Endothelial cell of umbilical vein (primary cell): ENCODE measurements at places on chromosomes 3 and 15. TPM values are rescaled to one million over a fixed set of nuclear protein-coding genes. Genes with fewer than 3 reads are reported as not detected.

The CGNL1 gene
- 25.7 and 27.1 TPM in 2 replicates for total RNA-seq

- no peak for DNase-seq
Observed at GRCh38 chr15:42737529-42738328, 801 bp upstream of the CDAN1 start.

The ISL2 gene
- not detected in 2 replicates for total RNA-seq

- peak; percentile 73 for DNase-seq
Observed at GRCh38 chr3:46930166-46930944, 46.2 kb downstream of the CCDC12 start.

DNA sequence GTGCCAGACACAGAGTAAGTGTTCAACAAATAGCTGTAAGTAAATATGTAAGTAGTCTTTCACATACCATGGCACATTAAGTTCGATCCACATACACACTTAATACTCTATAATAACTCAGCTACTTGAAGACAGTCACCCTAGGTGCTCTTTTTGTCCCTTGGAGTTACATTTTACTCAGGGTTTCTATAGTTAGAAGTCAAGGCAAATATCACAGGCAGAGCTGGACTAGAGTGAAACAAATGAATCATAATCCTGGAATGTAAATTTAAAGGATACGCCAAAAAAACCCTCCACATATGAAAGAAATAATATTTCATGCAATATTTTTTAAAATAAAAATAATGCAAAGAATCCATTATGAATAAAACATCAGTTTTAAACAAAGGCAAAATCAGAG lies 461.8 kb downstream of the MAGI1 start:
- no peak for DNase-seq

GRCh38 chr15:33915571-33916407 lies 52.5 kb upstream of the CHRM5 start:
- DNase-seq = no peak

The RPUSD2 gene
- total RNA-seq = 10.6 and 11.4 TPM in 2 replicates

The POPDC2 gene
- 0.66 TPM in 1 of 2 replicates, not detected in the other for total RNA-seq

DNA sequence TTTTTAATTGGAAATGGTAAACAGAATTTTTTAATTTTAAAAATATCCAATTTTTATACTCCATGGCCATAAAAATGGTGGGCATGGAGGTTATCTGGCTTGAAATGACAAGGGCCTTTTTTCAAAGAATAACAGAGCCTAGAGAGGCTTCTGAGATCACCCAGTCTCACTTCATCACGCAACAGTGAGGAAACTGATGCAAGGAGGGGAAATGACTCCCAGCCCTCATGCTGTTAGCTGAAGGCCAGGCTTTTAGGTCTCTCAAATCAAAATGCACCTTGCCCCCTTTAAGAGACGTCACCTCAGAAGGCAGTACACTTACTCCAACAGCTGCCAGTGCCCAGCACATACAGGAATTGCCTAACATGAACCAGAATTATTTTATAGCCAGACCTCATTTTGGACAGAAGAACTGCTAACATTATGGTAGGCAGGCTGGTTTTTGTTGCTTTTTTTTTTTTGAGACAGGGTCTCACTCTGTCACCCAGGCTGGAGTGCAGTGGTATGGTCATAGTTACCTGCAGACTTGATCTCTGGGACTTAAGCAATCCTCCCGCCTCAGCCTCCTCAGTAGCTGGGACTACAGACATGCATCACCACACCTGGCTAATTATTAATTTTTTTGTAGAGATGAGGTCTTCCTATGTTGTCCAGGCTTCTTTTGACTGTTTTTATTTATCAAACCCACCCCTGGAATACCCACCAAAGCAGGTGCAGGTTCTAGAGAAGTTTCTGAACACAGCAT lies 9.1 kb downstream of the RAB43 start:
- no peak for DNase-seq

GRCh38 chr15:73935547-73935946 lies 9.3 kb downstream of the LOXL1 start:
- no peak for DNase-seq

The IP6K1 gene
- total RNA-seq = 54.6 and 60.8 TPM in 2 replicates

DNA sequence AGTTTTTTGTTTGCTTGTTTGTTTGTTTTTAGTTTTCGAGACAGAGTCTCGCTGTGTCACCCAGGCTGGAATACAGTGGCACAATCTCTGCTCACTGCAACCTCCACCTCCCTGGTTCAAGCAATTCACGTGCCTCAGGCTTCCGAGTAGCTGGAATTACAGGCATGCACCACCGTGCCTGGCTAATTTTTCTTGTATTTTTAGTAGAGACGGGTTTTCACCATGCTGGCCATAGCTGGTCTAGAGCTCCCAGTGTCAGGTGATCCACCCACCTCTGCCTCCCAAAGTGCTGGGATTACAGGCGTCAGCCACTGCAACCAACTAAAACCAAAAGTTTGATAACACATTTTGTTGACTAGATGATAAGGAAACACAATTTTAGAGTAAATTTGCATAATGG lies 372.7 kb downstream of the FGF12 start:
- no peak for DNase-seq

DNA sequence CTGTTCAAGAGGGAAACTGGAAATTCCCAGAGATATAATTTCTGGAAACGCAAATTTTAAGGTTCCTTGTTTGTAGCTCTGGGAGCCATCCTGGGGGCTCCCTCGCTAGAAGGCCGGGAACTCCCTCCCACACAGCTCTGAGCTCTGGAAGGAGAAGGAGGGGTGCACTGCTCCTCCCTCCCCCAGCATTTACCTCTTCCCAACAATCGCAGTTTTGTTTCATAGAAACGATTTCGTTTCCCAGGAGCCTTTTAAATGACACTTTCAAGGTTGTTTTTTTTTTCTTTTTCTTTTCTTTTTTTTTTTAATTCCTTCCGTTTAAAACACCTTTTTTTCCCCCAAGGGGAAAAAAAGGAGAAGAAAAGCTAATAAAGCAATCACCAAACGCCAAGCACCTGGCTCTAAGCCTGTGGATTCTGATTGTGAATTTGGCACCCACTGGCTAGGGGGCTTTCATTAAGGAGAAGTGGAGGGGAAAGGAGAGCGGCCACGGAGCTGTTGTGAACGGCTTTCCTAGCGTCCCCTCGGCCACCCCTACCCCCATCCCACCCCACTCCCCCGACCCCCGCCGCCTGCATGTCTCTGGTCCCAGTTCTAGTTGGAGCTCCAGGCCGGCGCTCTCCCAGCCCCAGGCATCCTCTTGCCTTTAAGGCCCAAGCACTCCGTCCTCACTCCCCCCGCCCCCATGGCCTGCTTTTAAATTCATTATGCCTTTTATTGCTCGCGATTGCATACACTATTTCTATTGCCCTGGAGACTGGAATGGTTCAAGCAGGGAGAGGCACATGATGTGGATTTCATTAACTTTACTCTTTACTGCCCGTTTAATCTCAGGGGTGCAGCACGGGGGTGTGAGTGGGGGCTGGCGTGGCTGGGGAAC lies 13.6 kb upstream of the CCDC33 start:
- no peak for DNase-seq

DNA sequence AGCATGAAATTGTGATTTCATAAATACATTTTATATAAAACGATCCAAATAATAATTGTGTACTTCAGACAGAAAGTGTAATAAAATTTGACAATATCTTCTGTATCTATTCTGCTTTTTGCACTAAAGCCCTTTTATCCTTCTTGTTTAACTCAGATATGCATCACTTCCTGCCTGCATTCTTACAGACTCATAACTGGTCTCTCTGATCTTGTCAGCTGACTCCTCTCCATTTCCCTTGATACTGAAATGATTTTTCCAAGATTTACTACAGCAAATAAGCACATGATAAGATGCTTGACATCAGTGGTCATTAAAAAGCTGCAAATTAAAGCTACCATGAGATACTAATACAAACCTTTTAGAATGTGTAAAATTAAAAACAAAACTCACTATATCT lies 25.3 kb upstream of the SI start:
- no peak for DNase-seq

The SLC28A1 gene
- total RNA-seq = not detected in 2 replicates

DNA sequence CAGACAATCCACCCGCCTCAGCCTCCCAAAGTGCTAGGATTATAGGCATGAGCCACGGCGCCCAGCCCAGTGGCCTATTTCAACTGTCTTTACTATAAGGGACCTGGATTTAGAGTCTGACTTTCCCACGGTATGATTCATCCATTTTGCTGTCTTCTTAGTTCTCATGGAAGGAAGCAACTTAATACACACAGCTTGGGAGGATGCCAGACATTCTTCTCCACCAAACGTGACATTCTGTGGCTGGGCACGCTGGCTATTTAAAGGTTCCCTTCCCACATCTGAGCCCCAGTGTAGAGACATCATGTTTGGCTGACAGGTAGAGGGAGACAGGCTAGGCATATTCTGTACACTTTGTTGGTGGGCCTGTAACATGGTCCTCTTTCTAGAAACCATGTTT lies 26.2 kb downstream of the FAM43A start:
- peak; percentile 97 for DNase-seq

GRCh38 chr3:12891985-12892839 lies 50.8 kb upstream of the RPL32 start:
- DNase-seq = peak; percentile 57

The A4GNT gene
- not detected in 2 replicates for total RNA-seq

DNA sequence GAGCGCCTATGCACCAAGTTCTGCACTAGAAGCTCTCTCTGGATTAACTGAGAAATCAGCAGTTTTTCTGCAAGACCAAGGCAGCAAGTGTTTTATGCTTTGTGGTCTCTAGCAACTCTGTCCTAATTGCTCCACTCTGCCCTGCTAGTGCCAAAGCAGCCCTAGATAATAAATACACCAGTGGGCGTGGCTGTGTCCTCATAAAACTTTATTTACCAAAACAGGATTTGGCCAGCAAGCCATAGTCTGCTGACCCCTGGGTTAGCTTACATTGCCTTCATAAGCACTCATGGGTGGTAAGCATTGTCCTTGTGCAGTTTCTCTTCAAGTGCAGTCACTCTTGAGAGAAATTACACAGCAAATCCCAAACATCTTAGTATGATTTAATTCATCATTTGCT lies 30.7 kb upstream of the SLC24A5 start:
- no peak for DNase-seq

- no peak for DNase-seq
Observed at GRCh38 chr3:172107403-172107802, 68.0 kb downstream of the FNDC3B start.

DNA sequence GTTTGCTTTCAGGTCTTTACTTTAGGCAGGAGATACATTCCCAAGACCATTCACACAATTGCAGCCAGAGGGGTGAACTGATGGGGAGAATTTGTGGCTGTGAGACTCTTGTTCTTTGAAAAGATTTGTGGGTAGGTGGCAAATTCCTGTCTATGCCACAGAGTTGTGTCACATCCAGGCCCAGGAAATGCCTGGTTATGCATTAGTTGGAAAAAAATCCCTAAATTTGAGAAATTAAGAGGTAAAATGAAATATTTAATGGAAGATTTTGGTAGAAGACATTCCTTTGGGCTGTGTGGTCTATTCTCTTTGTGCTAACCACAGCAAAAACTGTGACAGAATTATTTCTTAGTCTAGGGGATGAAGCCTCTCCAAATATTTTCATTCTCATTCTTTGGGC lies 28.8 kb downstream of the SAMMSON start:
- DNase-seq = no peak

DNA sequence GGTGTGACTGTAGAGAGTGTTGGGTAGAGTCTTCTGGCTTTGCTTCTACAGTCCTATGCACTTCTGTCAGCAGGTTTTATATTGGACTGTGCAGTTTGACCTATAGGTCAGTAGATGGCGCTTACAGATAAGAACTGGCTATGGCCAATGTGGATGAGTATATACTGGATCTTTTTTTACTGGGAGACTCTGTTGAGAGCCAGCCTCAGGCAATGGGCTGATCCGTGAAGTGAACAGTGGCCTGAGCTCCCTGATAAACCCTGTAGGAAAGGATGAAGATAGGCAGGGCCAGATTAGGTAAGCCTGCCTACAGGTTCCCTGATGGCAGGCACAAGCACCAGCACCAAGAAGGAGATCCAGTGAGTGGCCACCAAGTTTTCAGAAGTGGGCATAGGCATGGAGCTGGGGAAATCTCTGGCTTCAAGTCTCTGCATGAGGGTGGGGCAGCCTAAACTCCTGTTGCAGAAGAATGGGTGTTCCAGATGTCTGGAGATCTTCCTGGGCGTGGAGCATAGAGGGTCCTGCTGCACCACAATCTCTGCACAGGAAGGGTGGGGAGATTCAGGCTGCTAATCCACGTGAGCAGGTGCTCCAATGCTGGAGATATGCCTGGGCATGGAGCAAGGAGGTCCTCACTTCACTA lies 326.0 kb upstream of the SGO1 start:
- DNase-seq = peak; percentile 51

The OSTN gene
- total RNA-seq = not detected in 2 replicates

DNA sequence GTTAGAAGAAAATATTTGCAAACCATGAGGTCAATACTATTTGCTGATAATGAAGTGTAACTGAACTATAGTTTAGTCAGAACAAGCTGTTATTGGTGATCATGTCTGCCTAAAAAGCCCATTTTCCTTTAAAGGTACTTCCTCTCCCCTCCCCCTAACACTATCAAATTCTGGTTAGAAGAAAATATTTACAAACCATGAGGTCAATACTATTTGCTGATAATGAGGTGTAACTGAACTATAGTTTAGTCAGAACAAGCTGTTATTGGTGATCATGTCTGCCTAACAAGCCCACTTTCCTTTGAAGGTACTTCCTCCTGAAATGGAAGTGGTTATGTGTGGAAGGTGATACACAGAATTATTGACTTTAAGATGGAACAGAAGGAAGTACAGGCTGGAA lies 46.9 kb downstream of the PROS1 start:
- no peak for DNase-seq

The MEGF11 gene
- total RNA-seq = not detected in 2 replicates

The CNTN4 gene
- total RNA-seq = not detected in 2 replicates

- DNase-seq = no peak
Observed at GRCh38 chr15:67085818-67086636, 20.6 kb downstream of the SMAD3 start.

GRCh38 chr15:45117308-45118130 lies 3.4 kb downstream of the DUOXA2 start:
- no peak for DNase-seq

GRCh38 chr3:77871436-77871835 lies 831.5 kb downstream of the ROBO2 start:
- DNase-seq = no peak

DNA sequence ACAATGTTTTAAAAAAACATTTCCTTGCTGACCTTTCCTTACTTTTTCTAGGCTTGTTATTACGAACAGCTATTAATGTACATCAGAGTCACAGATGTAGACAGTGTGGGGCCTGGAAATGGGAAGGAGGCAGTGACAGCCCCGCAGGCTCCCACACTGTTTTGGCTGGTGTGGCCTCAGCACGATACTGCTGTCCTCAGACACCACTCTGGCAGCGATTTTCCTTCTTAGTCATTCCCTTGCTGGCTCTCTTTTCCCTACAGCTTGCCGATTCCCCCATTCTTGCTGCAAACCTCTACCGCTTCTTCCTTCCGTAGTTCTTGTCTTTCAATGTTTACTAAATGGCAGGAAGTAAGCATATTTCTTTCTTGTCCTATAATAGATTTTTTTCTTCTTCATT lies 113.1 kb downstream of the ABI3BP start:
- no peak for DNase-seq
